ENCODE measurements at places on chromosomes 1 and 21.
A peak's percentile ranks its signal among the peaks of the same experiment; 100 is the strongest.

- DNase-seq = no peak
Observed at GRCh38 chr1:173411835-173412742, 65.0 kb upstream of the PRDX6 start.

DNA sequence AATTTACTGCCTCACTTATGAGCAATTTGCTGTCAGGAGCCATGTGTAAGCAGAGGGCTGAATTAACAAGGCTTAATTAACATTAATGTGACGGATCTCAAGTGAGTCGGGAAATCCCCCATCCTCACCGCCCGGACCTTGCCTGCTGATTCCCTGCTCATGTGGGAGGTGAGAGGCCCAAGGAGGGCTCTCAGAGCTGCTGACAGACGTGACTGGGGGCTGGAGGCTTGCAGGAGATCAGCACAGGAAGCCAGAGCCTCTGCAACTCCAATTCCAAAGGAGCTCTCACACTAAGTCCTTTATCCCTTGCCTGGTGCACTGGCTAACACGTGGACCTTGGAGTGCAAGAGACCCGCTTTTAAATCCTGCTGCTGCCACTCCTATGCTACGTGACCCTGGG lies 19.4 kb downstream of the LRP8 start:
- no peak for DNase-seq

GRCh38 chr1:204408074-204408507 lies 3.5 kb downstream of the PPP1R15B start:
- DNase-seq = peak; percentile 33

DNA sequence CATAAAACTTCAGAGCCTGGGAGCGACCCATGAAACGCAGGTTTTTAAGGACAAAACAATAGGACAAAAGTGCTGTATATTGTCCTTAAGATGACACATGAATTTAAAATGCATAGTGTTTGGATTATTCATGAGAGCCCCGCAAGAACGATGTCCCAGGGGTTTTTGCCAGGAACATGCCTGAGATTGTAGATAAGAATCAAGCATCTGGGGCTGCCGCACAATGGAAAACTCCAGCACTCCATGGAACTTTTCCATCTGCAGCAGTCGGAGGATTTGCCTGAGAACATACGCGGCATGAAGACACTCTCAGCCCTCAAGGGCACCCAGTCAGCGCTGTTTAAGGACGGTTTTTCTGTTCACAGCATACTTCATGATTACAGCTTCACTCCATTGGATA lies 5.3 kb upstream of the ERG start:
- no peak for DNase-seq

- DNase-seq = no peak
Observed at GRCh38 chr1:153057375-153057774, at the start of gene SPRR2A. Gene SPRR2A, minus strand, starts transcription at chr1:153057512. Its CDS starts 777 bp downstream, at chr1:153056735.

GRCh38 chr1:119635811-119636390 lies 12.2 kb downstream of the ZNF697 start:
- DNase-seq = no peak
